Iris pigment epithelial cell (primary cell): ENCODE measurements at places on chromosomes 7 and 10.

DNA sequence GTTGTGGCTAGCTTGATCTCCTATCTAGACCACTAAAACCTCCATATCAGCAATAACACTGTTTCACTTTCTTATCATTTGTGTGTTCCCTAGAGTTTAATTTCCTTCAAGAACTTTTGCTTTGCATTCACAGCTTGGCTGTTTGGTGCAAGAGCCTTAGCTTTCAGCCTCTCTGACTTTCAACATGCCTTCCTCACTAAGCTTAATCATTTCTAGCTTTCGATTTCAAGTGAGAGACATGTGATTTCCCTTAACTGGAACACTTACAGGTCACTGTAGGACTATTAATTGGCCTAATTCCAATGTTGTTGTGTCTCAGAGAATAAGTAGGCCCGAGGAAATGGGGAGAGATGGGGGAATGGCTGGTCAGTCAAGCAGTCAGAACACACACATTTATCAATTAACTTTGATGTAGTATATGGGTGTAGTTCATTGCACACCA lies 10.6 kb upstream of the BPGM start:
- DNase-seq, result no peak

DNA sequence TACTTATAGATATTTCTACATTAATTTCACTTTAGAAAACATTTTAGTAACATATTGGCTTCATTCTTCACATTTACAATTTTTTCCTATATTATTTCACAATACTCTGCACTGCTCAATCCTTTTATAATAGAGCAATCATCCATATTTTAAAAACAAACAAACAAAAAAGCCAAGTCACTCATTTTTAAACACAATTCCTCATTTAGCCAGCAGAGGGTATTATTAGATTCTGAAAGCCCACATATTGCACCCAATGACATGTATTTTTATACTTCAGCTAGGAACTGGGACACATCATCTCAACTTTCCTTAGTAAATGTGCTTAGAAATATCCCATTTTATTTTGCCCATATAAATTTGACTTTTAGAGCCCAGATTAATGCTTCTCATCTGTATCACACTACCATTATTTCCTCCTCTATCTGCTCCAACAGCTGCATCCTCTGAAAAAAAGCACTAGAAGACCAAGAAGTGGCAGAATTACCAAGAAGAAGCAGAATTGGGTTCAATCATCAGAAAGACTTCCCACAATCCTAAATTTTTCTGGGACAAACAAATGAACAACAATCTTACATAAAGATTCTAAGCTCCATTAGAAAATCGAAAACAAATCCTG lies 29.5 kb downstream of the CTNNA3 start:
- peak; percentile 49 for DNase-seq

- DNase-seq, result no peak
Measured at GRCh38 chr7:24951441-24951980, 28.5 kb downstream of the OSBPL3 start.

DNA sequence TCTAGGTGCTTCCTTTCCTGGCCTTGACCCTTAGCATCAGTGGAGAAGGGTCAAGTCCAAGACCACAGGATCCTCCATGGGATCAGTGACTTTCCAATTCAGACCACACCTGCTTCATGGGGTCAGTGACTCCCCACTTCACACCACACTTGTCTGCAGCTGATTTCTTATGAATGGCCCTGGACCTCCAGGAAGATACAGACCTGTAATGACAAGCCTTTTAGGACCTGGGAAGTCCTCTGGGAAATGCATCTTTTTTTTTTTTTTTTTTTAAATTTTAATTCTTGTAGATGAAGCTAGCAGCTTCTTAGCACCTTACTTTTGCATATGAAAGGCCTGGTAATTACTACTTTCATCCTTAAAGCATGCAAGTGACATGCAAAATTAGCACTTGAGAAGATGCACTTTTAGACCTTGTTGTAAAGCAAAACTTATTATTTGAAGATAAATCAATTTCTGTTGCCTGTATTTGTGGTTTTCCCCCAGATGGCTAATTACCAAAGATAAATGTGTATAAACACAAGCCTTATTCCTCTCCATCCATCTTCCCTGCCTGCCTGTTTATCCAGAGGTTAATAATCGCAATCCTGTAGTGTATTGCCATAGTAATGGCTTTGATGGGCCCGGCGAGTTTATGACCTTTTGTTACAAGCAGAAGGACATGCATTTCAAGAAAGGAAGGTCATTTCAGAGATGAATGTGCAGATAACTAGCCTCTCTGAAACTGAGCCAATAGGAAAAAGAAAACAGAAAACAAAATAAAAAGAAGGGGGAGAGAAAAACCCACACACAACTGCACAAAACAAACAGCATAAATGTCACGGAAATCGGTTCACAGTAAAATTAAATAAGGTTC lies 1018.7 kb downstream of the TYW1 start:
- no peak for DNase-seq

DNA sequence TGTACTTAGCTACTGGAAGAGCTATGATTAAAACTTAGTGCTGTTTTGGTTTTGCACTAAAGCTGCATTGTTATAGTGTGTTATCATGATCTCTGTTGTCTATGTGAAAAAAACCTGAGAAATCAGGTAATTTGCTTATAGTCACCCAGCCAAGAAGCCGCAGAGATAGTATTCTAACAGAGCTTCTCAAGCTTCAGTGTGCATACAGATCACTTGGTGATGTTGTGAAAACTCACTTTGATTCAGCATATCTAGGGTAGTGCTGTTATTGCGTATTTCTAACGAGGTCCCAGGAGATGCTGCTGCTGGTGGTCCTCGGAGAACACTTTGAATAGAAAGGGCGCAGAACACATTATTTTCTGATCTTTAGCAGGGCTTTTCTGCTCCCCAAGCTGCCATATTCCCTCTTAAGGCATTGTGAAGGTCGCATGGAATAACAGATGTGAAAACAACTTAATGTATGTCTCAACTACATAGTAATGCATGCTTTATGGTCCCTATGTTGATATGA lies 68.4 kb upstream of the PDCD4 start:
- DNase-seq, result no peak

- peak; percentile 78 for DNase-seq
Measured at GRCh38 chr10:103265717-103266329, 11.1 kb upstream of the INA start.

- DNase-seq, result no peak
Measured at GRCh38 chr10:75884808-75885207, 453.4 kb downstream of the LRMDA start.

GRCh38 chr7:8105449-8106095 lies 137.0 kb downstream of the GLCCI1 start:
- DNase-seq, result no peak

- no peak for DNase-seq
Measured at GRCh38 chr7:25495342-25496250, 267.3 kb upstream of the NPVF start.

DNA sequence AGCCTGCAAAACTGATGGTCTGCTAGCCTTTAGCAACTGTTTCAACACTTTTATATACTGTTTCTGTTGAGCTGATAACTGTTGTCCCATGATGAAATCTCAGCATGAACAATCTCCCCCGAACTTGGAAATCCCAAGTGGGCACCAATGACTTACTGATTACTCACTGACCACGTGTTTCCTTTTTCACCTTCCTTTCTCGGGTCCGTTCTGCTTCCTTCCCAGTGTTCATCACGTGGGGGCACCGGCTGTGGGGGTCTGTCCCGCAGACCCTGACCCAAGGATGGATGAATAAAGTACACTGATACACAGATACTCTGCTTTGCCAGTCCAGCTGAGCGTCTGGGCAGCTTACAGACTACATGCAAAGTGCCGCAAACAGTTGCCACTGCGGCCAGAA lies 39.0 kb upstream of the RASGEF1A start:
- DNase-seq, result peak; percentile 29

- no peak for DNase-seq
Measured at GRCh38 chr10:114635797-114636550, 22.1 kb downstream of the ABLIM1 start.

DNA sequence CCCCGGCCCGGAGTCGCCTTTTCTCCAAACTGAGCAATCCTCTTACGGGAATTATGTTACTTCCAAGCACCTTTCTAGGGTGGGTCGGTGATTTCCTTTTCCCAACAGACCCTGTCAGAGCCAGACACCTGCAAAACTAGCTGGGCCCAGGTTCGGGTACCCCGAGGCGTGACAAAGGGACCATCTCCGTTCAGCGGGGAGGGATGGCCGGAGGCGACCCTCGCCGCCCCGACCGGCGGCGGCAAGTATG lies 445 bp downstream of the PPA1 start:
- DNase-seq, result no peak

DNA sequence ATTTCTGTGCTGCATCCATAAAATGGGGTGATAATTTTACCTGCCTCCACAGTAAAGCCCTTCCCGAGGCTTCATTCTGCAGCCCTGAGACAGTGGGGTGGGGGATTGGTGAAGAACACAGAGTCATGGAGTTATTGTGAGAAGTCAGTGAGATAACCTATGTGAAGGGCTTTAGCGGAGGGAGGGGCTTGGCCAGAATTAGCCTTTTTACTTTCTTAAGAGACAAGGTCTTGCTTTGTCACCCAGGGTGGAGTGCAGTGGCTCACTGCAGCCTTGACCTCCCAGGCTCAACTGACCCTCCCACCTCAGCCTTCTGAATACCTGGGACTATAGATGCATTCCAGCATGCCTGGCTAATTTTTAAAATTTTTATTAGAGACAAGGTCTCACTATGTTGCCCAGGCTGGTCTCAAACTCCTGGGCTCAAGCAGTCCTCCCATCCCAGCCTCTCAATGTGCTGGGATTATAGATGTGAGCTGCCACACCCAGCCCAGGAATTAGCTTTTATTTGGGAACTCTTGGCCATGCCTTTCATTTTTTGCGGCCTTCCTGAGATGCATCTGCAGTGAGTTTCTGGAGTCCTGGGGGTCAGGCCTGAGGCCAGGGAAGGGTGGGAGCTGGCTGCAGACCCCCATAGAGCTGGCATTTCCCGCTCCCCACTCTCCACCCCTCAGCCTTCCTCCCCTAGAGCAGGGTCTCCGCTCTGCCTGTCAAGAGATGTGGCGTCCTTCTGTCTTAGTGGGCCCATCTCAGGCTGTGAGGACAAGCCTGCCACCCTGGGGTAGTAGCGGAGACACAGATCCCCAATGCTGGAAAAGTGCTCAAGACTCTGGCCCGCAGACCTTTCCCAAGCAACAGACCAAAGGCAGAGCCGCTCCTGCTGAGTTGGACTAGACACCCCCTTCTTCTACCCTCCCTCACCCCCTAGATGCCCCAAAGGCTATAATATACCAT lies 77.0 kb downstream of the ZMIZ1 start:
- DNase-seq, result no peak

DNA sequence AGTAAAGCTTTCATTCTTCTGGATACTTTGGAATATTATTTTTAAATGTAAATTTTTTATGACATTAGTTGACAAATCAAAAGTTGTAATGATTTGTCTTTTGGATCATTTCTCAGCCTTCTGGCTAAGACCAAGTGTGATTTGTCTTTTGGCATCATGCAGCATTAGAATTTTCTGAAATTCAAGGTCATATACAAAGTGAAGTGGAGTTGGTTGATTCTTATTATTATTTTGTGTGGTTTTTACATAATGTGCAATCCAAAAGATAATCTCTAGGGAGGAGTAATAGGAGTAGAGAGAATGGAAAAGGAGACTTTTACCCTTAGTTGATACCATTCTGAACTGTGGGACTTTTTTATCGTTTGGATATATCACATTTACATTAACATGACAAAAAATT lies 24.2 kb upstream of the SEPTIN7 start:
- DNase-seq, result no peak

- DNase-seq, result peak; percentile 24
Measured at GRCh38 chr10:114684084-114684821, 26.2 kb upstream of the ABLIM1 start.

- peak; percentile 20 for DNase-seq
Measured at GRCh38 chr10:74753442-74754211, 72.8 kb upstream of the KAT6B start.

DNA sequence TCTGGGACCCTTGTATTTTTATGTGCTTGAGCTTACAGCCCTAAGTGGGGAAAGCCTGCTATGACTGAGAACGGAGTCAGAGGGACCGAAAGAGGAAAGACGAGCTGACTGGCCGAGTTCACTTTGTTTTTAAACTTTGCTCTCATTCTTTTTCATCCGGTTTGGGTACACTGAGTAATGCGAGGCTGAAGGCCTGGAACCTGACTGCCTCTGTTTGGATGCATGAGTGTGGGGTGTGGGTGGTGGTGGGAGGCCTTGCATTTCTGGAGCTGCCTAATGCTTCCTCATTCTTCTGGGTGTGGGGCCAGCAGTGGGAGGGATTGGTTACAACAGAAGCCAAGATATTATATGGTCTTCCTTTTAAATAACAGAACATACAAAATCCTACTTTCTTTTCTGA lies 155.5 kb downstream of the BUB3 start:
- DNase-seq, result peak; percentile 16

- no peak for DNase-seq
Measured at GRCh38 chr7:134468054-134468453, 9.2 kb upstream of the AKR1B1 start.

DNA sequence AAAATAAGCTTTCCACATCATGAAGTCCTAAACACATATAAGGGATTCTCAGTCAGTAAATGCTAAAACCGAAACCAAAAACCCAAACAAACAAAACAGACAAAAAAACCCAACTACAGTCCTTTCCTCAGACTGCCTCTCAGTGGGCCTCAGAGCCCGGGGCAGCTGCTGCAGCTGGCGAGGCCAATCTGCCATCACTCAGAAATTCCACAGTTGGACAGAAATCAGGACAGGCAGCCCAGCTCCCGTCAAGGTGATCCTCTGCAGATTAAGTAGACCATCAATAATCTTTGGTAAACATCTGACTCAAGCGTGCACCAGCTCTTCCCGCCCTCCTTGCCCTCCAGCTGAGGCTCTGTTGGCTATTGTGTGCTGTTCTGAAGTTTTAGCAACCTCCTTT lies 142.2 kb downstream of the ATXN7L1 start:
- no peak for DNase-seq

DNA sequence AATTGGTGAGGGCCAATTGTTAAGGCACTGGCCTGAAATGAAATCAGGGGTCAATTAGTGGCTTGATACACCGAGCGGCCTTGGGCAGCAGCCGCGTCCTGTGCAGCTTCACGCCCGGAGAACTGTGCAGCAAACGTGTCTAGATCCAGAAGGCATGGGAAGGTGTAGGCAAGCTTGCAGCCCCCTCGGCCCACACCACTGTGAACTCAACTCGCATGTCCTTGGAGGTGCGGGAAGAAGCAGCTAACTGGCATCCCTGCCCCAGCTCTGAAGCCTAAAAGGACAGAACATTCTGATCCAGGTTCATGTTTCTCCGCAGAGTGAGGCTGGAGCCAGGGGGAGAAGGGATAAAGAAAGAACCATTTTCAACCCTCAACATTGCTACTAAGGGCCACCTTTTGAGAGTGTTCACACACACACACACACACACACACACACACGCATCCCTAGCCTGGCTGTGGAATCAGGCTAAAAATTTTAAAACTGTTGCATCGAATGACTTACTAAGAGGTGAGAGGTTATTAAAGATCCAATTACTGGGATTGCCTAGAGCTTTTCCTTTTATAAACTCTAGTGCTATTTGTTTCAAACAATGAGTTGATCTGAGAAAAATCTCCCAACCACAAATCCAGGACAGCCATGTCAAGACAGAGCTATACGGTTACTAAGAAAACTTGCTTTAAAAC lies 104.0 kb downstream of the PARP12 start:
- DNase-seq, result peak; percentile 74
